ENCODE measurements at places on chromosomes 1 and 21.

- DNase-seq = no peak
Measured at GRCh38 chr1:51284487-51284954, 45.8 kb downstream of the TTC39A start.

DNA sequence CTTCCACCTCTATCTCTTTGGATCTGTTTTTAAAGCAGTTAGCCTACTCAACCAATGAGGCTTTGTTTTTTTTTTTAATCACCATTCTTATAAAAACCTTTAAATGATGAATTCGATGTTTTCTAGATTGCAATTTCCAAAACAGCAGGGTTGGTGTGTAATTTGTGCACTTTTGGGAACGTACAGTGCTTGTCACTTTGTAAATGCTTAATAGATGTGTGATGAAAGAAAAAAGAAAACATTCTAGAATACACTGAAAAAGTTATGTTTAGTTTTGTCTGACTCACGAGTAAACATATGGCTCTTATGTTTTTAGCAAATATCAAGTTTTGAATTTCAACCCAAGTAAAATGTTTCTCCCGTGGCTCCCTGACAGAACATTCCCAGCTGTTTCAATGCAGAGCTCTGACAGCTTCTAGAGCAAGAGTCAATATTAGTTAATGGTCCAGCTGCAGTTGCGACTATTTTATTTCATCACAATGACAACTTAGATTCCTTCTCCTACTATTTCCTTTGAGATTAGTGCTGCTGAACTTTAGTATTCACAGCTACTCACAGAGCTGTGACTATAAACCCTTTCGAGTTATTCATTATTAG lies 362.5 kb upstream of the ADAMTS5 start:
- DNase-seq = no peak

- DNase-seq = no peak
Measured at GRCh38 chr1:115495625-115496024, 146.1 kb upstream of the VANGL1 start.

- no peak for DNase-seq
Measured at GRCh38 chr1:76161451-76161850, 86.9 kb downstream of the ST6GALNAC3 start.

DNA sequence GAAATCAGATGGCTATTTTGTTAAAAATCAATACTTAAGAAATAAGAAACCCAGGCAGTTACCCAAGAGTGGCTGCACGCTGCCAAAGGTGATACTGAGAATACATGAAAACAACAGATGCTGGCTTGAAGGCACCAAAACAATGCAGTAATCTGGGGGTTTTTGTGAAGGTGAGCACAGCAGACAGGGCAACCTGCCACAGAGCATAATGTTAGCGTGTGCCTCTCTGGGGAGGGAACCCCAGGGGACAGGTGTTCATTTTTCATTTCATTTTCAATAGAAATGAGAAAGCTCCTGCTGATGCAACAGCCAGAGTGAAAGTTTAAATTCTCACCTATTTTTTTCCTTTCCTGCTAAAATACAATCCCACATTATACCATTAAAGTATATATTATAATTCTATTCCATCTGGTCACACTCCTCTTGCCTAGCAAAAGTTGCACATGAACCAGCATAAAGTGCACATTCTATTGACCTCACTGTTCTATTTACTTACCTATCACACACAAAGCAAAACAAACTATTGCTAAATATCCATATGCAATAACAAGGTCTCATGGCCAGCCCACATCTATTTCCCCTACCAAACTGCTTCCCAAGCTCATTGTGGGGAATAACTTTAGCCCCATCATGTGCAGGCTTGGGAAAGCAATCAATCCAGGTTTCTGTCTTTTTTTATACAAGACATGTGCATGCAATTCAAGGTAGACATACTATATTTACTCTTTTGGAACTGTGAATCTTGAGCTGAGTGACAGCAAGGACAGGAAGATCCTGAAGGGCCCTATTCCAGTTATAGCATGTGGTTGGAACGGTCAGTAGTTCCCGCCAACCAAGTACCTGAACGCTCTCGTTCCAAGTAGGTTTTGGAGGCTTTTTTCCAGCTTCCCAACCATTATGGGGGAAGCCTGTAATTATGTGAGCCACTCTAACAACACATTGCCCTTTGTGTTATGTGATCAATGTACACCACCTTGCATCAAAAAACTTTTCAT lies 173.6 kb downstream of the RERE start:
- DNase-seq = no peak

DNA sequence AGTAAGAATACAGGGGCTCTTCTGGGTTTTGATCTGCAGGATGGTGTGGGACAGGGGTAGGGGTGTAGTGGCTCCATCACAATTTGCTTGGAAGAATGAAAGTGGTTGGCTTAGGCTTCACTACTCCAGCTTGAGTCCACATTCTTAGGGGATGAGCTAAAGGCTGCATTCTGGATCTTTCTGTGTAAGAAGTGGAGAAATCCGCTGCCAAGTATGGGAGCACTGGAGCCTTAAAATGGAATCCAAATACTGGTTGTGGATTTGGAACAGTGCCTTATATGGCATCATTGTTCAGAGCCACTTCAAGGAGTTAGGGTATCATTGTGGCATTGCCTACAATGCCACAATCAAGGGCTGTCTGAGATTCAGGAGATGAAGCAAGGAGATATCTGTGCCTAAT lies 187.1 kb downstream of the LMO4 start:
- no peak for DNase-seq

- no peak for DNase-seq
Measured at GRCh38 chr1:92030656-92031107, 897 bp downstream of the EPHX4 start.

DNA sequence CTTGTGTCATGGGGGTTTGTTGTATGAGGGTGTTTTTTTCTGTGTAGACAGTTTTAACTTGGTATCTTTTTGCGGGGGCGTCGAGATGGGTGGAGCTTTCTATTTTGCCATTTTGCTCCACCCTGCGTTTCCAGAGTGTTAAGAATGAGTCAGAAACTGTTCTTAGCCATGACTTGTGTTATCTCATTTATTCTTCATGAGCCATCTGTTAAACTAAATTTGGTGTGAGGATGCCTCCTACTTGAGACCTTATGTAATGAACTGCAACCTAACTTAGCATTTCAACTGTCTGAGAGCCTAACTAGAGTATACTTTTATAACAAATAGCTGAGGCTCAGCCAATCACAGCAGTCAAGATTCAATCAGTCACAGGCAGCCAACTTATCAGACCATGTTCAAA lies 1873.5 kb downstream of the NCAM2 start:
- DNase-seq = no peak

DNA sequence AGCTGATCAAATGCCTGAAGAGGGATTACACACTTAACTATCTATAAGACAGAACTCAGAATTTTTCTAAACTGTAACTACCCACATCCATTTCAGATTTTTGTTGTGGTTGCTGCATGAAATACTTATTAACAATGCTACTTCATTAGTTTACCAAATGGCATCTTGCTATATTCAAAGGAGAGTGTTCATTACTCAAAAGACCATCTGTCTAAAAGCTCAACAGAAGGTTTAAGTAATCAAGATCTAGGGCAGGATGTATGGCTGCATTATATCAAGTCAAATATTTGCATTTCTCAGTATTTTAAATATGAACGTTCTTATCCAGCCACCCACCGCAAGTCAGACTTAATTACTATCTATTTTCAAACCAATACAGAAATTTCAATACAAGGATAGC lies 79.9 kb downstream of the SIPA1L2 start:
- DNase-seq = no peak

GRCh38 chr1:116455509-116455908 lies 82.5 kb downstream of the ATP1A1 start:
- no peak for DNase-seq
